ENCODE measurements at places on chromosomes 16 and 17.

DNA sequence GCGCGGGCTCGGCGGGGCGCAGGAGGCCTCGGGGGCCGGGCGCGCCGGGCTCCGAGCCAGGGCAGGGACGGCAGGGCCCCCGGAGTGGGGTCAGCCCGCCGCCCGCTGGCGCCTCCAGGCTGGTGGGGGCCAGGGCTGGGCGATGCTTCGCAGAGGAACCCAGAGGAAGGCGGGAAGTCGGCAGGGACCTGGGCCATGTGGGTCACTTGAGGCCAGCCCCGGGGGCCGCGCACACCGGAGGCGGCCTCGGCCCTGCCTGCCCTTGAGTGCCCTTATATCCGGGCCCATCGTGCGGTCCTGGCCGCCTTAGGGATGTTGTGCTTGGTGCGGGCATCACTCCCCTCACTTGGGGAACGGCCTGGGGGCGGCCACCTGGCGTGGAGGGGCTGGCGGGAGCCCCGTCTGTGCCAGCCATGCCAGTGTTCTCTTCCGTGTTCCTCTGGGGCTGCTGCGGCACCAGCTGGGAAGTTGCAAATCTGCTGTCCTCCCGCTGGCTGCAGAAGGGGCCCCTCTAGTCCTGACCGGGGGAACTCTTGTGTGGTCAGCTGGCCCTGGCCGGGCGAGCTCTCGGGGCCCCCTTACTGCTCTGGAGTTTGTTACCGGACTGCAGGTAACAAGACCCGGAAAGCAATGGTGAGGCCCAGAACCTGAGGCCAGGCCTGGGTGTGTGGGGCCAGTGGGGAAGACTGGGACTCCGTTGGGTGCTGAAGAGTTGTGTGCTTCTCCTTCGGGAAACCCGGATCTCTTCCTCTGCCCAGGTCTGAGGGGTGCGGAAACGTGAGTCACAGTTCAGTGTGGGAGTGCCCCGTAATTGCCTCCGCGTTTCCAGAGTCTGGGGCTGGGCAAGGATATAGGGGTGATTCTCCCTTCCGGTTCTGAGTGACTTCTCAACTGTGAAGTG, 849 bp downstream of the CAPN15 start:
- DNase-seq = no peak

- DNase-seq = no peak
Measured at GRCh38 chr17:62704381-62704971, 77.0 kb downstream of the MRC2 start.

- DNase-seq = no peak
Measured at GRCh38 chr16:84308120-84308519, 13.4 kb downstream of the WFDC1 start.

DNA sequence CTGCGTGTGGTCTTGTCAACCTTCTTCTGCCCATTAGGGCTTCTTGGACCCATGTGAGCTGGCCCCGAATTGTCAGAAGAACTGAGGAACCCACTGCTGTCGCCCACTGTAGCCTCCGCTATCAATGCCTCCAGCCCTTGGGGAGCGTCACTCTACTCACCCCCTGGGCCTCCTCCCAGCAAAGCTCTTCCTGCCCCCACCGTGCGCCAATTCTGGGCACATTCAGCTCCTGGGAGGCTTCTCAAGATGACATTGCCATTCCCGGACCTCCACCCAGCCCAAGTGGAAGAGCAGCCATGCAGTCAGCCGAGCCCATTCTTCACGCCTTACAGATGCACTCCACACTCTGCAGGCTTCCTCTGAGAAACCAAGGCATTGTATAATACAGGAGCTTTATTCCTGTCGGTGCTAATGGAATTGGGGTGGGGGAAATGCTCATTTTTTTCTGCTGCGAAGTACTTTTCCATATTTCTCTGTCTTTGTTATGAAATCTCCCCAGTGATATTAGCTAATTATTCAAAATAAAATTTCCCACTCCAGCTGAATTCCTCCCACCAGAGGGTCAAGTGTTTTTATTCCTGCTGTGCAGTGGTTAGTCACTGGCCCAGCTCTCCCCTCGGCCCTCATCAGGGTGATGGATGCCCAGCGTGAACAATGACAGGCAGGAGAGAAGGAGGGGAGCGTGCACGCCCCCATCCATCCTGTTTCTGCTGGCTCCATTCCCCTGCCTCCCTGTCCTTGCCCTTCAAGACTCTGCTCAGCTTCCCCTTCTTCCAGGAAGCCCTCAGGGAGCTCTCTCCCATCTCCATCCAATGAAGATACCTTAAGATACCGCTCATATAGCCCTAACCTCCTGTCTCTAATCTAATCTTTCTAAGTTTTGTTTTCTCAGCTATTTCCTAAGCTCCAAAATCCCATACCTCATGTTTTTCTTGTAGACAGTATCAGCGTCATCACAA, 87.7 kb downstream of the C16orf95 start:
- no peak for DNase-seq

GRCh38 chr16:16890964-16891363, 512.0 kb downstream of the NPIPA7 start:
- no peak for DNase-seq

GRCh38 chr17:48498164-48498850, 32.5 kb downstream of the HOXB1 start:
- no peak for DNase-seq

DNA sequence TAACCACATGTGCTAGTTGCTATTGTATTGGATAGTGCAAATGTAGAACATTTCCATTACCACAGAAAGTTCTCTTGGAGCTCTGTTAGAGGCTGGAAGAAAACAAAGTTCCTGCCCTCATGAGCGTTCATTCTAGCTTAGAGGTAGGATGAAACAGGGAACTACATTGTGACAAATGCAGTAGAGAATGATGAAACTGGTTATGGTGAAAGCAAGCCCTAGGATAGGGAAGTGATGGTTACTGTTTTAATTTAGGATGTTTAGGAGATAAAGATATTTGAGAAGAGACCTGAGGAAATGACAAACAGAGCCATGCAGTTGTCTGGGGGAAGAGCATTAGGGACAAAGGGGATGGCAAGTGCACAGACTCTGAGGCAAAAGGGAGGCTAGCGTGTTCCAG, 50.7 kb downstream of the AATF start:
- DNase-seq = no peak

GRCh38 chr16:8740775-8741355, 56.6 kb downstream of the TMEM186 start:
- no peak for DNase-seq

GRCh38 chr16:666572-666971, 1.4 kb upstream of the RHOT2 start:
- no peak for DNase-seq

DNA sequence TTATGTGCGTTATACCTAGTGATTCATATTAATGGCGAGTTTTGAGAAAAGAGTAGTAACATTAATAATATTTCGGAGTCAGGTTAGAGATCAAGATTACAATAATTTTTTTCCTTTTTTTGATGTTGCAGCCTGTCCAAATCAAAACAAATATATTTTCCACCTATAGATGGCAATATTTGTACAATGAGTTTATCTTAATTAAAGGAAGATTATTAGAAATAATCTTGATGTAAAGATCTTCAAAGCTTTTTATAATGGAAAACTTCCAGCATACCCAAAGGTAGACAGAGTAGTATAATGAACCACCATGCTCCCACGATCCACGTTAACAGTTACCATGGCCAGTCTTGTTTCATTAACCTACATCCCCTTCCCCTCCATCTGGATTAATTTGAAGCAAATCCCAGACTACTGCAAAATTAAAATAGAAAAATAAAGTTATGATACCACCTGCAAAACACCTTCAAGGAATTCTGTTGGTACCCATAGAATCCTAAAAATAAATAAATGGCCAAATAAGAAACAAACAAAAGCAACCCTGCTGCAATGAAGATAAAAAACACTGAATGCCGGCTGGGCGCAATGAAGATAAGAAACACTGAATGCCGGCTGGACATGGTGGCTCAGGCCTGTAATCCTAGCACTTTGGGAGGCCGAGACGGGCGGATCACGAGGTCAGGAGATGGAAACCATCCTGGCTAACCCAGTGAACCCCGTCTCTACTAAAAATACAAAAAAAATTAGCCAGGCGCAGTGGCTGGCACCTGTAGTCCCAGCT, 46.5 kb upstream of the GINS3 start:
- DNase-seq = no peak

DNA sequence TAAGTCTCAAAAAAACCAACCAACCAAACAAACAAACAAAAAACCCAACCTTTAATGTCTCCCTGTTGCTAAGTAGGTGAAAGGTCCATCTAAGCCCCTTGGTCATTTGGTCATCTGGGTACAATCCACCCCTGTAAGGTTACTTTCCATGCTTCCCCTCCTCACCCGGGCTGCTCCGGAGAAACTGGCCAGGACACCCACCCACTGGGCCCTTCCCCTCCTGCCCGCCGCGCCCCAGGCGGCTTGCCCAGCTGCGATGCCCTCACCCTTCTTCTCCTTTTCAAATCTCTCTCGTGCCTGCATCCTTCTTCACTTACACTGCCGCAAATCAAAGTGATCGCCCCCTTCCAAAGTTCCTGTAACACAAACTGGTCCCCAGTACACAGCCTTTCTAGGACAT, 2.0 kb downstream of the NTAN1 start:
- no peak for DNase-seq

- DNase-seq = no peak
Measured at GRCh38 chr17:77564278-77564920, 394.1 kb upstream of the TNRC6C start.

DNA sequence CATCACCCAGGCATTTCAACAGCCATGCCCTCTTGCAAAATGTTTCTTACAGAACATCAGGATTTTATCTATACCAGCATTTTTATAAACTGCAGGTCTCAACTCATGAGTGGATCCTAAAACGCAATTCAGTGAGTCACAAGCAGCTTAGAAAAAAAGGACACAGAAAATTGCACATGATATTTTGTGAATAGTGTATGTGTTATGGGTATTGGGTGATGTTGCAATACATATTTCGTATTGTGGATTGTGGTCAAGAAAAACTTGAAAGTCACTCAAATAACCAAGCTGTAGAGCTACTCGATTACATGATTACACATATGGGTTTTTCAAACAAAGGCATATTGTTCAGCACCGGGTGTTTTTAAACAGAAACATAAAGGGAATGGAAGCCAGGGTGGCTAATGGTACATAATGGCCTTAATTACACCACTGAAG, 1.4 kb downstream of the WIPI1 start:
- DNase-seq = no peak

GRCh38 chr17:44335564-44335963, 9.5 kb upstream of the GRN start:
- no peak for DNase-seq
